Effector memory CD8-positive, alpha-beta T cell (primary cell): ENCODE measurements at places on chromosomes 5 and 9.

- DNase-seq, result no peak
Measured at GRCh38 chr5:96112123-96112670, 150.5 kb upstream of the ELL2 start.

DNA sequence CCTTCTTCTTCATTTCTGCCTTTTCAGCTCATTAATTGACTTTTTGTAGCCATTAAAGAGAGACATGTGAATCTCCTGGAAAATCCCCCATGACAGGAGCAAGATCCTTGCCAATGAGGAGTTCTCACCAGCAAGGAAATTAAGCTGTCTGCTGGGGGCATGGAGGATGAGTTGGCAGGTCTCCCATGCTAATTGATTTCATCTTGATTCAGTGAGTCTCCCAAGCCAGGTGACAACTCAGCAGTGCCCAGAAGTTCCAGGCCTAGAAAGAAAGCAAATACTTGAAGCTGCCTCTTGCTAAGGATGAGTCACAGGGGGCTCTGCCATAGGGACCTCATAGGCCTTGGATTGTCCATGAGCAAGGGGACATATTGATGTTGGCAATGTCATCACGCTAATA is 30.0 kb upstream of the ADRA1B start:
- DNase-seq, result no peak

- no peak for DNase-seq
Measured at GRCh38 chr5:135400866-135401265, 1.8 kb upstream of the MACROH2A1 start.

DNA sequence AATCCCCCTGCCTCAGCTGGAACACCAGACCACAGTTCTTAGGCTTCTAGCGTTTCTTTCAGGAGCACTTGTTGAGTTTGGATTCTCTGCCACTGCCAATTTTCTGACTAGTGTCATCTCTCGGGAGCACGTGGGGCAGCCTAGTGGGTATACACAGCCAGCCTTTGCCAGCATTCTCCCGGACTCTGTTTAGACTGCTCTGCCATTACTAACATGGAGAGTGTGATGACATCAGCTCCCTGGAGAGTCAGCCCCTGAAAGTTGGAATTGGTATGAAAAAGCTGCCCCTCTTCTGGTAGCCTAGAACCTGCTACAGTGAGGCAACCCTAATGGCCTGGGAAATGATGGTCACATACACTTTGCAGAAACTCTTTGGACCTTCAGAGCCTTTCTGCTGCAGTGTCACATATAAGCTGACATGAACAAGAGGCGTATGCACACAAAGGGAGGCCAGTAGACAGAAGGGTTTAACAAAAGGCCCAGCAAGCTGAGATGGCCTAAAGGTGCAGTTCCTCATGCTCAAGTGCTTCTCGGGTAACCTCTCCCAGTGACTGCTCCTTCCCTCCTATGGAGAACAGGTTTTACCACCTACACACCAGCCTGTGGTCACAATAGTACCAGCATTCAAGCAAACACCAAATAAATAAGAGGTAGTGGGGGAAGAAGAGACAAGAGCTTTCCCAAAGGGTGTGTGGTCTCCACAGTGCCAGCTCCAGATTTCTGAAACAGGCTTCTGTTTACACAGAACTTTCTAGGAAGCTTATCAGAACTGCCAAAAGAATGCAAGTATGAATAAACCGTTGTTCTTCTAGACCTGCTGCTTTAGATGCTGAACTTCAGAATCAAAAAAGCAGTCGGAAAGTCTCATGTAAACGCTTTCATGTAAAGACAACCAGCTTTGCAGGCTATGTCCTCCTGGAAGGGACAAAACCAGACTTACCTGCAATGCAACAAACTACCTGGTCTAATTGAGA is 16.5 kb downstream of the SPACA9 start:
- DNase-seq, result no peak

DNA sequence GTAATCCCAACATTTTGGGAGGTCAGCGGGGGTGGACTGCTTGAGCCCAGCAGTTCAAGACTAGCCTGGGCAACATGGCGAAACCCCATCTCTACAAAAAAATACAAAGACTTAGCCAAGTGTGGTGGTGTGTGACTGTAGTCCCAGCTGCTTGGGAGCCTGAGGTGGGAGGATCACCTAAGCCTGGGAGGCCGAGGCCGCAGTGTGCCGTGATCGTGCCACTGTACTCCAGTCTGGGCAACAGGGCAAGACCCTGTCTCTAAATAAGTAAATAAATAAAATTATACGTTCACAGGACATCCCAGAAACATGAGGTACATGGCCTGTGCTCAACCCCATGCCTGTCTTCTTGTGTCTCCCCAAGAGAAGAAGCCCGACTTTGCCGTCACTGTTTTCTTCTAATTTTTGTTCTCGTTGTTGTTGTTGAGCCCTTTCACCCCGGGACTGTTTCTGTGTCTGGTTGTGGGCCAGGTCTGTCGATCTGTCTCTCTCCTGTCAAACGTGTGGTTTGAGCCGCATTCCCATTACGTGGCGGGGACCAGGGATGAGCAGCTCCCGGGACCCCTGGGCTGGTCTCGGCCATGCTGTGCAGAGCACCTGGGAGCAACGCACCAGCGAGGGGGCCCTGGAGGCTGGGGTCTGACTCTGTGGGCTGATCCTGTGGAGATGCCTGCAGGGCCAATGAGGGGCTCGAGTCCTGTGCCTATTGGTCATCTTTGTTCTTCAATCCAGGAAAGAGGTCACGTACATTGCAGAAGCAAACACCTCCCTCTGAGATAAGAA is 32.2 kb downstream of the NACC2 start:
- no peak for DNase-seq

DNA sequence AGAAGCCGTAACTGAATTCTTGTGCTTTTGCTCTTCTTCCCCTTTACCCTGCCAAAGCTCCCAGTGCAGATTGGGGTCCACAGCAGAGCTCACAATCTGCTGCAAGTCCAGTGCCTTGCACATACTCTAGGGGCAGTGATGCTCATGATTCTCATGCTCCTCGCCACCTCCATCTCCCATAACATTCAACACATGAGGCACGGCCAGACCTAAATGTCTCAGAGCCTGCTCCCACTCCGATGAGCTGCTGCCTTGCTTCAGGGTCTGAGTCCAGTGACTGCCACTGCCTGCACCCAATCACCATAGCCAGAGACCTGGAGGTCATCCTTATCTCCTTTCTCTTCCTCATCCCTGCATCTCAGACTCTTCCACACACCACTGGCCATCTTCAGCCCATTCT is 10.5 kb downstream of the CSF1R start:
- DNase-seq, result no peak

- DNase-seq, result no peak
Measured at GRCh38 chr9:68750255-68750654, 45.2 kb downstream of the PIP5K1B start.

- DNase-seq, result no peak
Measured at GRCh38 chr5:65708145-65708544, 13.8 kb downstream of the SGTB start.

DNA sequence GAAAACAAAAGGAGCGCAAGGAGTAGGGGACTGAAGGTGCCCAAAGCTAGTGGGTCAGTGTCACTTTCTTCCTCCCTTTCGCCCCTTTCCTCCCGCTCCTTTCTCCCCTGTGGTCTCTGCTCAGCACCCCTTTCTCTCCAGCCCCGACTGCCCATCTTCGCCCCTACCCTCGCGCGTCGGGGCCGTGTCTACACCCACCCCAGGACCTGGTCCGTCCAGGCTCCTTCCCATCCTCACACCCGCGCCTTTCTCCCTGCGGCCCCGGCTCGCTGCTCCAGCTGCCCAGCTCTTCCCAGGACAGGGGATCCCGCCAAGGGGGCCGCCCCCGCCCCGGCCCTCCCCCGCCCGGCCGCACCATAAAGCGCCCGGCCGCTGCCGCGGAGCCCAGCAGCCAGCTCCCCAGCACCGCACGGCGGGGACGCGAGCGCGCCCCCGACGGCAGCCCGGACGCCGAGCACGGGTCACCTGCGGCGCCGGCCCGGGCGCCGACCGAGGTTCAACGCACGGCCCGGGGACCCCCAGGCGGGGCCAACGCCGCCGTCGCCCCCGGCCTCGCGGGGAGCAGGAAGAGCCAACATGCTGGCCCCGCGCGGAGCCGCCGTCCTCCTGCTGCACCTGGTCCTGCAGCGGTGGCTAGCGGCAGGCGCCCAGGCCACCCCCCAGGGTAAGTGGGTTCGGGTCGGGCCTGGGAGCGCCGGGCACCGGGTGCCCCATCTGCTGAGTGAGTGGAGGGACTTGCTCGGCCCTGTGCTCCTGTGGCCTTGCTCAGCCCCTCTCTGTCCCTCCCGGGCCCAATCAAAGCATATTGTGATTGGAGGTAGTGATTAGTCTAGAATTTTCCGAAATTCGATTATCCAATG is at the start of gene THBS4:
TSS of gene THBS4 (plus strand) at position 387 of the 860 bp plus-strand sequence. CDS start at position 577, 190 bp downstream.
- DNase-seq, result no peak

GRCh38 chr9:76557674-76558225 is 98.8 kb downstream of the GCNT1 start:
- DNase-seq, result no peak

DNA sequence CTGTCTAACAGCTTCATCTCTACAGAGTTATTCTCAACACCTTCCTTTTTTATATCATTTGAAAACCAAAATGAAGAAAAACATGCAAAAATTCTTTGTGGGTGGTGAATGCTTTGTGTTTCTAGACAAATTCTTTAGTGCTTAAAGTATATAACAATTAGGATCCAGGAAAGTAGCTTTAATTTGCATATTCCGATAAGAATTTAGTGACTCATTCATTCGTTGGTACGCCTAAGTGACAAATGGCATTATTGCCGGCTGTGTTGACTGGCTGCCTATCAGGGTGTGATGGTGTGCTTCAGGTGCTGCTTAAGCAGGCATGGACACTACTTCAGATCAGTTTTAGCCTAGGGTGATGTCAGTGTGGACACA is 35.2 kb downstream of the LMNB1 start:
- DNase-seq, result no peak

- no peak for DNase-seq
Measured at GRCh38 chr5:147863454-147864158, 14.9 kb upstream of the SCGB3A2 start.

- DNase-seq, result no peak
Measured at GRCh38 chr9:111955048-111955447, 58.4 kb downstream of the UGCG start.

DNA sequence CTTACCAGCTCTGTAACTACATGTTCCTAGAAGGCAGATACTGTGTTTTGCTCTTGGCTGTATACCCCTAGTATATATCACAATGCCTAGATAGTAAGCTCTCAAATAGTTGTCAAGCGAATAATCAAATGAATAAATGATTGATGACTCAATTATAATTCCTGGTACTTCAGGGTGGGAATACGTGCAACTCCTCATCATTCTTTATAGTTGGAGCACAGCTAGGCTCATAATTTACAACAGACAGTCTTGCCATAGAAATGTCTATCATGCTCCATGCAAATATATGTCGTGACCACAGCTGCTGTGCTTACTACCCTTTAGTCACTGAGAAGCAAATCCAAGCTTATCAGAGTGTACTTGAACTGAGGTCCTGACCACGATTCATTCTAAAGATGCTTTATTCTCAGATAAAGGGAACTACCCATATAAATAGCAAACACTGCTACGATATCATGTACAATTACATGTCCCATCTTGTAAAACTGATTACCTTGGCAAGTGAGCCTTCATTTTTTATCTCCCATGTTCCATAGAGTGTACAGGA is 52.1 kb downstream of the STRBP start:
- no peak for DNase-seq

GRCh38 chr9:91746357-91746756 is 203.7 kb downstream of the ROR2 start:
- no peak for DNase-seq

GRCh38 chr9:85401998-85402397 is 339.8 kb downstream of the AGTPBP1 start:
- no peak for DNase-seq

- DNase-seq, result no peak
Measured at GRCh38 chr9:96532173-96532572, 82.2 kb downstream of the HABP4 start.

DNA sequence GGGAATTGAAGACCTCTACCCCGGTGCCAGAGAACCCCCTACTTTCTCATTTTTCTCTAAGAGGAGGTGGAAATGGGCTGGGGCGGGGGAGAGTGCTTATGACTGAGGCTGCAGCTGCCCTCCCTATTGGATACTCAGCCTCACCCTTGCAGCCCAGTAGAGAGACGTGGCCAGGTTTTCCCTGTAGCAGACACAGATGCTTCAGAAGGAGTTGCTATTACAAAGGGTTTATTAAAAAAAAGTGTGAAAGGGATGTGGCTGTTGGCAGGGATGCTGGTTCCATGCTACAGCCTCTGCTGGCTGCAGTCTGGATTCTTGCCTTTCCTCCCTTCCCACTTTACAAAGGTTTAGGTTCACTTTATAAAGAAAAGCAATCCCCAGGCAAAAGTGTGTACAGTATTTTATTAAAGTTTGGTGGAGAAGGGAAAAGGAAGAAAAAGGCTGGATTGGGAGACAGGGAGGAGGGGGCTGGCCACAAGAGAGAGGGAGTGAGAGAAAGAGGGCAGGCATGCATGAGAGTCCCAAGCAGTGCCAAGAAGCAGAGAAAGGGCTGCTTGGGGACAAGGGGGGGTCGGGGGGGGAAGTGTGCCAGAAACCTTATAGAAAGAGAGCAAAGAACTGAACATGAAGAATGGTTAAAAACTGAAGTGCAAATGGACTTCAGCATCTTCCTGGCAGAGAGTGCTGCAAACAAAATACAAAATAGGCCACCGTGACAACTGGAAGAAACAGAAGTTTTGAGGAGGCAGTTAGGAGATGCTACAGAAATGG is 29.5 kb upstream of the NFIB start:
- DNase-seq, result no peak

DNA sequence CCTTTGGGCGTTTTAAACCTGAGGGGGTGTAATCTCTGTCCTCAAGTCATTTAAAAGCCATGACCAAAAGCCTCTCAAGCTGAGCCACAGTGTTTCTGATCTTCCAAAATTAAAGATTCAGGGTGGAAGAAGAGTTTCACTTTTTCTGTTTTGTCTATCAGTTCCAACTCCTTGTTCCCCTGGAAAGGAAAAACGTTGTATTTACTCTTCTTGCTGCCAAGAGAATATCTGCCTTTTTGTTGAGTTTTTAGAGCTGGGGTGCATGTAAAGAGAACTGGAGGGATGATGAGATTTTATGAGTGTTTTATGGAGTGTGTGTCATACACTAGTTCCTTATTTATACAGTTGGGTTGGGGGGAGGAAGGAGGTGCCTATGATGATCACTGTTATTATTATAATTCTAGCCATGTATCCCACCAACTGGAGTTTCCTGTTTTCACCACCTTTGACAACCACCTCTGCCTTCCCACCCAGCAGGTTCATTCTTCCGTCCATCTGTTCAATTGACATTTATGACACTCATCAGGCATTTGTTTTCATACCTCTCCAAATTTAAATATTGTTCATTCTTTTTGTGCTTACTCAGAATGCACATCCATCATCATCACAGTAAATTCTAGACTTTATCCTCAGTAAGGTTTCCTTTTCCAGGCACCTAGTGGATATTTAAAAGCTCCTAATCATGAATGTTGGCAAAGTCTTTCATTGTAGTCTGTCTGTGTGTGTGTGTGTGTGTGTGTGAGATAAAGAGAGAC is 97.9 kb upstream of the MPDZ start:
- no peak for DNase-seq
